Fibroblast of gingiva (primary cell): ENCODE measurements at places on chromosomes 1 and 21.

DNA sequence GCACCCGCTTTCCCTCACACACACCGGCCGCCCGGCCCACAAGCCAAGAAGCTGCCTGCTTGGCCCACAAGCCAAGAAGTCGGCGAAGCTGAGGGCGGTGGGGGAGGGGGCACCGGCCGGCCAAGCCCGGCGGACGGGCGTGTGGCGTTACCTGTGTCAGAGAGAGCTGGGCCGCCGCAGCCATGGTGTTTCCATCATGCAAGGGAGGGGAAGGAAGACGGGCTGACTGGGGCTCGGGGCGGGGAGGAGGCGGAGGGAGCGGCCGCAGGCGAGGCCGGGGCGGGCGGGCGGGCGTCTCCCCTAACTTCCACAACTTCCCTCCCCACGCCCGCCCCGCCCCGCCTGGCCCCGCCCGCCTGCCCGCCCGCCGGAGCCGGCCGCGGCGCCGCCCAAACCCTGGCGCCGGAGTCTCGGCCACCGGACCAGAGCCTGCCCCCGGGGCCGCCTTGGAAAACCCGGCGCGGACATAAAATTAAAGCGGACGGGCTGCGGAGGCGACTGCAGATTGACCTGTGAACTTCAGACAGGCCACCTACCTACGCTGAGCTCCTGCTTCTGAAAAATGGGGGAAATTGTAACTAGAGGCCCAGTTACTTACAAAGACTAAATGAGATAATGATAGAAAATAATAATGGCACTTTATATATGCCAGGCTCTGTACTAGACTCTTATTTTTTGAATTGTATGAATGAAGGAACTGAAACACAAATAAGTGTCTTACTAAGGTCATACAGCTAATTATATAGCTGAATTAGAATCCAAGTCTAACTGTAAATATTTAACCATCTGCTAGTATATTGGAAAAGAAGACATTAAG is at the start of gene EPS15:
Gene EPS15 (minus strand): TSS at position 219 of the 817 bp plus-strand sequence. CDS start 35 bp downstream, at position 184.
- DNase-seq: peak; percentile 79

DNA sequence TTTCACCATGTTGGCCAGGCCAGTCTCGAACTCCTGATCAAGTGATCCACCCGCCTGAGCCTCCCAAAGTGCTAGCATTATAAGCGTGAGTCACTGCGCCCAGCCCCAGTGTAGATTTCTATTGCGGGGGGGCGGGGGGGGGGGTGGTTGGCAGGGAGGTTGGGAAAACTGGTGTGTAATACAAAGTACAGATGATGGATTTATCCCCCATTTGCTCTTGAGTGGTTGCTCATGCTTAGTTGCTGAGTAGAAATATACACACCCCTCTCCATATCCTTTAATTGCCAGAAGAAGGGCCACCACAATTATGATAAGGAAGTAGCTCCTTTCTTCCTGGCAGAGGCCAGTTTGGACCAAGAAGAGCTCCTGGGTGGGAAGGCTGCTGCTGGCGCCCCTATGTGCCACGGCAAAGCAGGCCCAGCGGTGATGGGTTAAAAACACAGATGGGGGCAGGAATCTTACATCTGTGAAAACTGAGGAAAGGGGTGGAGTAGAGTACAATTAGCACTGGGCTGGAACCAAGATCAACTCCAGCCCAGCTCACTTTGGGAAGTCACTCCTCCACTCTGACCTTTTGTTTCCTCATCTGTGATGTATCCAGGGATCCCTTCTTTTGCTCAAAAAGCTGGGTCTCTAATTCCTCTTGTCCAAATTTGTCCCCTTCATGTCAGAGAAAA is 55.2 kb downstream of the MRPL37 start:
- DNase-seq: peak; percentile 28

- no peak for DNase-seq
Observed at GRCh38 chr1:40302475-40302874, 14.6 kb downstream of the COL9A2 start.

DNA sequence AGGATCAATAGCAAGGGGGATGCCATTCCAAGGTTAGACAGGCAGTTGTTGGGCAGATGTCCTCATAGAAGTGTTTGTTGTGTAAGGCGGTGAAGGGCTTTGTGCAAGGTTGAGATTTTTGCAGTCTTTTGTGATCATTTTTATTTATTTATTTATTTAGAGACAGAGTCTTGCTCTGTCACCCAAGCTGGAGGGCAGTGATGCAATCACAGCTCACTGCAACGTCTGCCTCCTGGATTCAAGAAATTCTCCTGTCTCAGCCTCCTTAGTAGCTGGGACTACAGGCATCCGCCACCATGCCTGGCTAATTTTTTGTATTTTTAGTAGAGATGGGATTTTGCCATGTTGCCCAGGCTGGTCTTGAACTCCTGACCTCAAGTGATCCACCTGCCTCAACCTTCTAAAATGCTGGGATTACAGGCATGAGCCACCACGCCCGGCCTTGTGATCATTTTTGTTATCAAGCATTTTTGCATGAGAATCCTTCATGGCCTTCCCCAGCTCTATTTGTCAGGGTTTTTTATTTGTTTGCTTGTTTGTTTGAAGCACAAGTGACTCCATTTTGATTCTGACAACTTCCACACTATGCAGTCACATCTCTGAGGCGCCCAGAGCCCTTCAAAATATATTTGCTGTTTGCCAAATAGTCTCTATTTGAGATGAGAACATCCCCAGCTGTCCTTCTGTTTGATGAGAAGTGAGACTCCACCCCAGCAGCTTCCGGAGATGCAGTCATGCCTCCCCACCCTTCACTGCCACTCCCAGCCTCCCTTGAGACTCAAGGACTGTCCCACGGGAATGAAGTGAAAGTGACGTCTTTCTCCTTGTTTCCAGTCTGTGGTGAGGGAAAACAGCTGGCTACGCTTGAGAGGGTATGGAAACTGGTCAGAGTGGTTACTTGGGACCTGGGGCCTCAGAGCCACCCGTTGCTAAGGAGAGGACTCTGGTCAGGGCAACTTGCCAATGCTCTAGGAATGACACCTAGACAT is 38.0 kb downstream of the TMEM50B start:
- peak; percentile 45 for DNase-seq

DNA sequence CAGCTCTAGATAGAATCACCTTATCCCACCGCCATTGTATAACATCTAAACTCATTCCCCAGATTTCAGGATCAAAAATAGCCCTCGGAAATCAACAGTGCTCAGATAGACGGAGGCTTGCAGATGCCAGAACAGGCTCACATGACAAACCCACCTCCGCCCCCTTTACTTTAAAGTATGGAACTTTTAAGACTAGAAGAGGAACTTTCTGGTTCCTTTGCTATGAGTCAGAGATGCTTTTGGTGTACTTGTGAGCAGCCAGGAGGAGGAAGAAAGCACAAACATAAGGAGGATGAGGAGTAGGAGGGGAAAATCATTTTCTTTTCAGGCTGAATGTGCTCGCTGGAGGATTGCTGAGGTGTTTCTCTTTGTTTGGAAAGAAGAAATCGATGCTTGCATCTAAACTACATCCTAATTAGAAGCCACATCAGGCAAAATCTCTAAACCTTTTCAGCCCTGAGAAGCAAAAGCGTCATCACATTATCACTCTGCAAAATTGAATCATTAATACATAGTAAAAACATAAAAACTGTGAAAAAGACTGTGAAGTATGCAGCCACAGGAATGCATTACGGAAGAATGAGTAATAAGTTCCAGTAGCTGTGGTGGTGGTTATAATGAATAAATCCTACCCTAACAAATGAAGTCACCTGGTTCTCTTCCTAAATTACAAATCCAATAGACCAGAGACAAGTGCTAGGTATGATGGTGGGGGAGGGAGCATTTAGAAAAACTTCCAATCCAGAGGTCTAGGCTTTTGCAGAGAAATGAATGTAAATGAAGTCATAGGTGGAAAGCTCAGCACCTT is 251.3 kb downstream of the KCNH1 start:
- no peak for DNase-seq

- DNase-seq: no peak
Observed at GRCh38 chr1:170009551-170009950, 64.9 kb downstream of the KIFAP3 start.
